ENCODE measurements at places on chromosomes 2 and 18. TPM values are rescaled to one million over a fixed set of nuclear protein-coding genes. Genes with fewer than 3 reads are reported as not detected.

- H3K27me3 ChIP-seq: no peaks in the 10 kb centered on the region
- no peak for DNase-seq
- no peaks in the 10 kb centered on the region for H3K4me1 ChIP-seq
- no peaks in the 10 kb centered on the region for H3K36me3 ChIP-seq
- H3K4me3 ChIP-seq: no peak overlapping the region
- no peak overlapping the region for H3K27ac ChIP-seq
Measured at GRCh38 chr2:59959944-59960343, 593.5 kb downstream of the BCL11A start.

Gene NPHP1
- 0.28 TPM for total RNA-seq

DNA sequence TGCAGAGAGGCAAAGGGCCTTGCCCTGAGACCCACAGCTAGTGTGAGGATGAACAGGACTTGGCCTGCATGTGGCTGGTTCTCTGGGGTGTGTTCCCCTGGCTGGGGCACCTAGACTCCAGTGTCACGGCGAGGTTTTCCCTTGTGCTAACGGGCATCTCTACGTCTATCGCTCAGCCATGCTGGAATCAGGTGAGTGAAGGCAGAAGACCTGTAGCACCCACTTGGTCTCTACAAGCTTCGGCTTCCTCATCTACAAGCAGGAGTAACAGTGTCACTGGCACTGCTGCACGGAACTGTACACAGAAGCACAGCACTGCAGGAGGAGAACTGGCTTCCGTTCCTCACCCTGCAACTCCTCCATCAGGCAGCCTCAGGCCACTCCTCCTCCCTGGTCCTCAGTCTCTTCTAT, 30.6 kb downstream of the HS1BP3 start:
- no peaks in the 10 kb centered on the region for H3K27me3 ChIP-seq
- DNase-seq: no peak
- H3K36me3 ChIP-seq: no peaks in the 10 kb centered on the region
- H3K4me1 ChIP-seq: peaks cover 14% of the 10 kb centered on the region

GRCh38 chr2:40283111-40283909, 168.6 kb downstream of the SLC8A1 start:
- no peaks in the 10 kb centered on the region for H3K36me3 ChIP-seq
- DNase-seq: no peak
- no peak overlapping the region for H3K4me3 ChIP-seq

Gene DSG1
- not detected for total RNA-seq

DNA sequence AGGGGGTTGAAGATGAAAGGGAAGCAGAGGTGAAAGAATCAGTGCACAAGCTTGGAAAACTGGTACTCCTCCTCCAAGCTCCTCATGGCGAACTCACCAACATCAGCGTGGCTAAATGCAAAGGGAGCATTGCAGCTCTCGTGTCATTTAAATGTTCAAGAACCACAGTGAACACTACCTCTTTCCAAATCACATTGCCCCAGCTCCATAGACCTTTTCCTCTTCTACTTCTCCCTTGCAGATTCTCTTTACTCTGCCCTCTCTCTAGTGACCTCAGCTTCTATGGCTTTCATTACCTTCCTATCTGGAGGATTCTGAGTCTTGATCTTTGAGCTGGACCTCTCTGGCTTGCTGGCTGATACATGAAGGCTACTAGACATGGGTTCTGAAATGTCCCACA, 14.3 kb downstream of the EPB41L3 start:
- no peaks in the 10 kb centered on the region for H3K4me1 ChIP-seq
- no peaks in the 10 kb centered on the region for H3K36me3 ChIP-seq
- peaks cover 3% of the 10 kb centered on the region for H3K27me3 ChIP-seq
- no peak overlapping the region for H3K27ac ChIP-seq
- H3K4me3 ChIP-seq: no peak overlapping the region

Gene WNT6
- not detected for total RNA-seq
